B cell (primary cell): ENCODE measurements at places on chromosomes 4 and X. TPM values are rescaled to one million over a fixed set of nuclear protein-coding genes. Genes with fewer than 3 reads are reported as not detected.

DNA sequence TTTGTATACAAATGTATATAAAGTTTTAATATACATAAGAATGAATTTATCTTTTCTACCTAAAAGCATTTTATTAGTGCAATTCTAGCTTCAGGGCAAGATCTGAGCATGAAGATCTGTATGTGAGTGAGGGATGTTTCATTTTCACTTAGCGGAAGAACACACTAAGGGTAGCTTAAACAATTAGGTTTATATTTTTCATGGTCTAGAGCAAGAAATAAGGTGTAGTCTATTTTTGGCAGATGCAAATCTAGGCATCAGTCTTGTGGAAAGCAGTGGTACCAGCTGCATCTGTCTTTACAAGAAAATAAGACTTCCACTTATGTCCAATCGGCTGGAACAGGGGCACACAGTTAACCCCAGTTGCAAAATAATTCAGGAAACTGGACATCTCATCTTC lies 433.3 kb downstream of the ADAM29 start:
- peak; percentile 5 for DNase-seq

GRCh38 chr4:55509266-55509665 lies 37.4 kb downstream of the CLOCK start:
- DNase-seq = no peak

DNA sequence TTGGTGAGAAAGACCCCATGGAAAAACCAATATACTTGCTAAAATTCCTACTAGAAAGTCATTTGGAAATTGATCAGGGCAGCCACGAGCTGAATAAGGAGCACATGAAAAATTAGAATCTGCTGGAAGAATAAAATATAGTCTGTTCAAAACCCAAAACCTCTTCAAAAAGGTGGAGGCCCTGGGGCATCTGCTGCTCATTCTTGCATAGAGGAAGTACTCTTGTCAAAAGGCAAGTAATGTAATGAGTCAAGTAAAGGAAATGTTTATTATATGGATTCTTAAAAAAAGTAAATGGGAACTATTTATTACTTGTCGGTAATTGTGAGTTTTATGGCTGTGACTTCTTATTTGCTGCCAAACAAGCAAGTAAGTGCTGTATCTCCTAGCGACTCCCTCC lies 109.5 kb downstream of the GK start:
- no peak for DNase-seq

Gene PFKFB1
- 0.47 and 0.56 TPM in 2 replicates for total RNA-seq

Gene F9
- not detected in 2 replicates for total RNA-seq

Gene LINC00632
- total RNA-seq = not detected in 2 replicates
